HAP-1 (cell line): ENCODE measurements at places on chromosomes 3 and 15.

GRCh38 chr15:74789741-74790079, 7.8 kb downstream of the CSK start:
- no peak for DNase-seq

DNA sequence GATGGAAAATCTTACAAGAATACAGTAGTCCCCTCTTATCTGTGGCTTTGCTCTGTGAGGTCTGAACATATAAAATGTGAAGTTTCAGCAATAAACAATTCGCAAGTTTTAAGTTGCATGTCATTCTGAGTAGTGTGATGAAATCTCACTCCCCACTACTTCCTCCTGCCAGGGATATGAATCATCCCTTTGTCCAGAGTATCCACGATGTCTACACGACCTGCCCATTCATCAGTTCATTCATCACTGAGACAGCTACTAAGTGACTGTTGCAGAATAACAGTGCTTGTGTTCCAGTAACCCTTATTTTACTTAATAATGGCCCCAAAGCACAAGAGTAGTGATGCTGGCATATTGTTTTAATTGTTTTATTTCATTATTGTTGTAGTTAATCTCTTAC, 489.2 kb upstream of the UBE2E2 start:
- no peak for DNase-seq

DNA sequence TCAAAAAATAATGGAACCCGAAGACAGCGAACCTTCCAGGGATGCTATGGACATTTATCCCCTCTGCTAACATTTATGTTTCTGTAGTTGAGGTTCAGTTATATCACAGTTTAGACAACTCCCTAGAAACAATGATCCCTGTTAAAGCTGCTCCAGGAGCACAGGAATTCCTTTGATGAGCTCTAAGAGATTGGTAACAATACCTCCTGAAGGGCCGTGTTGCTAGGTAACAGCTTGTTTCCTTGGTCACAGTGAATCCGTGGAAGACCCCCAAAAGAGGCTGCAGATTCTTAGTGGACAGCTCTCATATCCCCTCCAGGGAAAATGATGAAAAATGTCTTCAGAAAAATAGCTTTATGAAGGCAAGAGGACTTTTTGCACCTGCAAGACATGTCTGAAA, 160.2 kb downstream of the SERPINI1 start:
- no peak for DNase-seq

DNA sequence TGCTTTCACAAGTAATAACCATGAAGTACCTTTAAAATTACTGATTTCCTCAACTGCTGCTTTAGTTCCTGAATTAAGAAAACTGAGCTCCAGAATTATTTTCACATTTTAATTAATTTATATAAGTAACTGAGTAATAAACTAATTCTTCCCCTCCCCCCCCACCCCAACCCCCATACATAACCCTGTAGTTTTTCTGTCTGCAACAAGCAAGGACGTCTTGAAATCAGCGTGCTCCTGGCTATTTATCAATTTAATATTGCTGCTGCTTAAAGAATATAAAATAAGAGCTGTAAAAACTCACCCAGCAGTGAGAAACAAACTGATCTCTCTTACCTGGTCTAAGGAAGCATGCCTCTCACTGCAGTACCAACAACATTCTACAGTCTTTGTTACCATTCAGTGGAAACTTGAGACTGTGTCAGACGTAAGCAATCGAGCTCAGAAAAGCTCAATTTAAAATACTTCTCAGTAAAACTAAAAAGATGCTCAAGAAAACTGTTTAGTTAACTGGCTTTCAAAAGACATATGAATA, 121.0 kb downstream of the TFDP2 start:
- peak; percentile 68 for DNase-seq

GRCh38 chr3:112327371-112327951, 5.5 kb upstream of the CD200 start:
- DNase-seq = peak; percentile 56

DNA sequence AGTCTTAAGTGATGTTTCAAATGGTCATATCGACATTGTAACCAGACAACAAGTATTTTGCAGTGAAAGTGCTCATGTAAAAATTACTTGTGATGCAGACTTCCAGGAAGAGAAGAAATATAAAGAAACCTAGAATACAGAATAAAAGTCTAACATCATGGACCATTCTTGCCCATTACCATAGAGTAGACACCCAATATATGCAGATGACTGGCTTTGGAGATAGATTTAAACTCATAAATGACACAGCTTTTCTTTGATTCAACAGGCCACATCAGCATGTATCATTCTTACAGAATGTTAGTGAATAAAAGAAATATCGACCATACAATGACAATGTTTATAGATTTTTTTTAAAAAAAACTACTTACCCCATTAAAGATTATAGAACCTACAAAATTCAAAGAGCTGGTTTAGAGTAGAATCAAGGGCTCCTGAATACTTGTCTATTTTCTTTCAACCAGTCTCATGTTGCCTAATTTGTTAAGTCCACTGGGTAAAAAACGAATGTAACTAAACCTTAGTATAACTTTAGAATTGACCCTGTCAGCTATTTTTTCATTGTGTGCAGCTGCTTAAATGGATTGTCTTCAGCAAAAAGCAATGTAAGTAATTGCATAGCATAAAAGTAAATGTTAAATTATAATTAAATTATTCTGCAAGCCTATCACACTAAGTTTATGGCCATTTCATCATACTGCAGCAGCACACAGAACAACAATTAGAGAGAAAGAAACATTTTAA, 268.7 kb upstream of the AGTR1 start:
- no peak for DNase-seq

DNA sequence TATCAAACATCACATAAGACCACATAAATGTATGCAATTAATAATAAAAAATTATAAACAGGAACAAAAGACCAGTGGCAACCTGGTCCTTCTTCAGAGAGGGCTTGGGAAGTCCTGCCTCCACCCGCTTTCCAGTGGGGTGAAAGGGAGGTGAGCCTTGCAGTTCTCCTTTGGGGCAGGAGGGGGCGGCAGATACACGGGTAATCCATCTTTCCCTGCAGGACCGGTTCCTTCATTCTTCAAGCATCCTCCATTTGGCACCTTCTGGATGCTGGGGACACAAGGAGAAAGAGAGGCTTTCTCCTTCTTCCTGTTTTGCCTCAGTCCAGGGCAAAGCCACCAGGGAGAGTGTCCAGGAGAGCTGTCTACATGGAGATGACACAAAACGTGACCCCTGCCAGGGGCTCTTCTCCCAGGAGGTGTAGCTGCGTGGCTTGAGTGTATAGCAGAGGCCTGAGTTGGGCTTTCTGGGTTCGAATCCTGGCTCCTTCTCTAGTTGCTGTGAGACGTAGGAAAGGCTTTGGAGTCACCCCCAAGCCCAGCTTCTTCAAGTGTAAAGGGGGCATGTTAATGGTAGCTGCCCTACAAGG, 23.2 kb downstream of the RPLP1 start:
- peak; percentile 89 for DNase-seq

DNA sequence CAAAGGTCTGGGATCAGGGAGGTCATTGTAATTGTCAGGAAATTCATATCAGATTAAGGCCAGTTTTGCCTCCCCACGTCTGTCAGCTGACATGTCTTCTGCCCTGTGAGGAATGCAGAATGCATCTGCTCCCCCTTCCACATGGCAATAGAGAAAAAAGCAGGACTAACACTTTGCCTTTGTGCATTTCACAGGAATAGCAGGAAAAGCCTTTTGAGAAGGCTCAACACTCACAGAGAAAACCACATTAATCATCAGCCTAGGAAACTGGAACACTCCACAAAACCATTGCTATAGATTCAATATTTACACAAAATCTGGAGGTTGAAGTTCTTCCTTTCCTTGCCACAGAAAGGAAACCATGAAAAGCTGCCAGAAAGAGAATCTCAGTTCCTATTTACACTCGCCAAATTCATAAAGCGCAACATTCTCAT, 165.2 kb upstream of the HES1 start:
- DNase-seq = no peak

- no peak for DNase-seq
Observed at GRCh38 chr15:66097151-66098021, 156.2 kb downstream of the MEGF11 start.

DNA sequence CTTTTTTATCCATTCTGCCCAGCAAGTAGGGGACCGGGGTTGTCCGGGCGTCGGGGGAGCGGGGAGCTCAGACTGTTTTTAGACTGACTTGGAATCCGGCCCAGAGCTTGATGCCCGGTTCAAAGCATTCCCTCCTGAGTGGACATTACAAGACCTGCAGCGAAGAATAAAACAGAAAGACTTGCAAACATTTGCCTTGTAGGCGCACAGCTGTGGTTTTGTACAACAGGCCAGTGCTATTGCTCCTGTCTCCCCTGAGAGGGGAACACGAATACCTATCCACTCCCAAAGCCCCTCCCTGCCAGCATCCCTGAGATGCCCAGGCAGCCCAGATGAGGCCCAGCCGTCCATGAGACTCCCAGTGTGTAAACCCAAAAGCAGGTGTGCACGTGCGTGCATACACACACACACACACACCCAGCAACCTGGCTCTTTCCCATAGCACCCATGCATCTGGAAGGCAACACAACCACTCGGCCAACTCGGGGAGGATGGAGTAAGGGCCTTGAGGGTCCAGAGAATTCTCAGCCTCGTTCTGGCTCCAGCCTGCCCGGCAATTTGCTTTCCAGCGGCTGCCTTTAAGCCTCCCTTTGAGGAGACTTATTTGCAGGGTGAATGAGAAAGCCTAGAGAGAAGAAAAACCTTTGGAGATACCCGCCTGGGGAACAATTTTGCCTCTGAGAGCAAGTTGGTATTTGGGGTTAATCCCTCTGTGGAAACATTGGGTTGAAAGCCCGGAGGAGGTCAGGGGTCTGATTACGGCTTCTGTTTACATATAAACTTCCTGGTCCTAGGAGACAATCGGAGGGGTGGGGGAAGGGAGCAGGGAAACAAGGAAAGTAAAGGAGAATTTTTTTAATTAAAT, 161.0 kb upstream of the HES1 start:
- peak; percentile 58 for DNase-seq

DNA sequence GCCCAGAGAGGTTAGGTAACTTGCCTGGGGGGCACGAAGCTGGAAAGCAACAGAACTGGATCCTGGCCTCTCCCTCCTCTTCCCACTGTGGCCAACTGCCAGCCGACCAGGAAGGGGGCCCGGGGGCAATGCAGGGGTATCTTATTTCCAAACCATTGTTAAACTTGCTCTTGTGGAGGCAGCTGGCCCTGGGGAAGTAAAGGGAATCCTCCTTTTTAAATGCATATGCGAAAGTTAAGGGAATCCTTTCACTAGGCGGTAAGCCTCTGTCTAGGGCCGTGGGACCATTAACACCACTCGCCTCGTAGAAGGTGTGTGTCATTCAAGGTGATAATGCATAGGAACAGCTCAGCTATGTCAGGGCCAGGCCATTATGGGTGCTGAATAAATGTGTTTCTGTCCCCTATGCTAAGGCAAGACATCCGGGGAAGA, 68.6 kb downstream of the ST6GAL1 start:
- peak; percentile 98 for DNase-seq

DNA sequence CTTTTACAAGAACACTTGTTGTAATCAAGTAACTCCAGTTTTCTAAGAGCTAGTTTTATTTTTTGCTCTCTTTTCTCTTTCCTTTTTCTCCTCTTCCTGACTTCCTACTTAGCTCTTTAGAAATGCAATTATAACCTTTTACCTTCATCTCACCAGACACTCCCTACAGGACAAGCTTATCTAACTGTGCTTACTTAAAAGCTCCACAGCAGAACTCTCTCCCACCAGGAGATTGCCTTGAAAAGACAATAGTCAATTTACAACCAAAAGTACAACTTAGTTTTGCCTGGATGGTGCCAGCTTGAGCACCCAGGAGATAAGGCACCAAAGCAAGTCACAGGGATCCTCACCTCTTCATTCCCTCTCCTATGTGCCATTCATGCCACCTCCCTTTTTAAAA, 573.8 kb upstream of the LMCD1 start:
- DNase-seq = no peak

- DNase-seq = no peak
Observed at GRCh38 chr3:7508821-7509220, 647.9 kb downstream of the GRM7 start.

DNA sequence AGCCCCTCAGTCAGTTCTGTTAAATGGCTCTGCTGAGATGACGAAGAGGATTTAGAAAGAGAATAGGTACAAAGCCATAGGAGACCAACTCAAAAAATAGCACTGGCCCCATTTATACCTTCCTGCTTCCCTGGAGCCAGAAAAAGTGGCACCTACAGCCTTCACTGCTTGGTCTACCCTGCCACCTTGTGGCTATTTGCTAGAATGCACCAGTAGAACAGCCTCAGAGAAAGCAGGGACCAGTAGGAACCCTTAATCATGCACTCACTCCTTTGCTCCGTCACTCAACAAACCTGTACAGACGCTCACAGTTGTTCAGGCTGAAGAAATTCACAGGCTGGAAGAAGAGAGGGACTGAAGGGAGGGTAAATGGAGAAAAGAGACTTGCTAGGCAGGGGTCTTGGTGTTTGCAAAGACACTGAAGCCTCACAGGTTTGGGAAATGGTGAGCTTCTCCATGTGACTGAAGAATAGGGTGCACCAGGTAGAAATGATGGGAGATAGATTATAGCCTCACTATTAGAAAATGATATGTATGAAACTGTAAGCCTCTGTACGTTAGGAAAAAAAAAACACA, 12.1 kb upstream of the RTP2 start:
- DNase-seq = peak; percentile 38

GRCh38 chr3:66404197-66404596, 96.6 kb downstream of the LRIG1 start:
- no peak for DNase-seq

DNA sequence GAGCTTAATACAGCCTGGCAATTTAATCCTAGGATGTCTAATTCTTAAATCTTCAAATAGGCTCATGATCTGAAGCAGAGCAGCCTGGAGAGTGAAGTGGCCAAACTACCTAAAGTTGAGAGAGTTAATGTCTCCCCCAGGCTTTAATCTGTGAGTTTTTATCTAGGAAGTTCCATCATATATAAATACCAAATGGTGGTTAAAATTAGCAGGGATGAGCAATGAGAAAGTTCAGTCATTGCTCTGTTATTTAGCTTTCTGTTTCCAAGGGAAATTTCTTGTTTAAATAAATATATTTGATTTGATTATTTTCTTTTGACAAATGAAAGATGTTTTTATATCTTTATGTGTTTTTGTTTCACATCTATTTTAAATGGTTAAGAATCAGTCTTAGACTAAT, 274.4 kb upstream of the UMPS start:
- DNase-seq = no peak

- DNase-seq = no peak
Observed at GRCh38 chr3:131505421-131505820, 2.6 kb upstream of the MRPL3 start.

DNA sequence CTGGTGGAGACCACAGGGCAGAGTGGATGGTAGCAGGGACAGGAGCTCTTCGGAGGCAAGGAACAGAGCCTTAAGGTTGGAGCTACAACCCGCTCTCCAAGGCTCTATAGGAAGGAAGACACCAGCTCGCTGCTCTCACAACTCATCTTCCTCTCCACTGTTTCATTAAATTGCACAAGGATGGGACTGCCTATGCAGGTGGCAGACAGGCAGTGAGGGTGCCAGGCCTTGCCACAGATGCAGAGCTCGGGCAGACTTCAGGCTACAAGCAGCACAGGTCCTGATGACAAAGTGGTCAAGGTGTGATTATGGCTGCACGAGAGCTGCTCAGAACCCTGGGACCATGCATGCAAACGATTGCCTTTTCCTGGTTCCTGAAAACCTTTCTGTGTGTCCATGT, 144.6 kb downstream of the FOXP1 start:
- DNase-seq = no peak

GRCh38 chr3:127949446-127950055, 34.5 kb downstream of the KBTBD12 start:
- no peak for DNase-seq
